AG04449 (cell line): ENCODE measurements at places on chromosomes 5 and 9.

- DNase-seq, result no peak
Observed at GRCh38 chr9:79674052-79674777, 102.5 kb downstream of the TLE4 start.

DNA sequence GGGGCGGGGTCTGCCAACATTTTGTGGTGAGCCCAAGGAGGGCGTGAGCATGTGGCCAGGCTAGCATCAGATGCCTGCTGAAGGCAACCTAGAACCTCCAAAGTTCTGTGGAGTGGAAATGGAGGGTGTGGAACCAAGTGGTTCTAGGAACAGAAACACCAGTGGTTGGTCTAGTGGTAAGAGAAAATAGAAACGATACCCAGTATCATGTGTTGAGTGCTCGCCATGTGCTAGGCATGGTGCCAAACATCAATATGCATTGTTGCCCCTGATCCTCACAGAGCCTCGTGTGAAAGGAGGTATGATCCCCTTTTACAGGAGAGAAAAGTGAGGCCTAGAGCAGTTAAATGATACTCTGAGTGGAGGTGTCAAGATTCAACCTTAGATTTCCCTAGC, 31.5 kb upstream of the MVB12B start:
- DNase-seq, result no peak

DNA sequence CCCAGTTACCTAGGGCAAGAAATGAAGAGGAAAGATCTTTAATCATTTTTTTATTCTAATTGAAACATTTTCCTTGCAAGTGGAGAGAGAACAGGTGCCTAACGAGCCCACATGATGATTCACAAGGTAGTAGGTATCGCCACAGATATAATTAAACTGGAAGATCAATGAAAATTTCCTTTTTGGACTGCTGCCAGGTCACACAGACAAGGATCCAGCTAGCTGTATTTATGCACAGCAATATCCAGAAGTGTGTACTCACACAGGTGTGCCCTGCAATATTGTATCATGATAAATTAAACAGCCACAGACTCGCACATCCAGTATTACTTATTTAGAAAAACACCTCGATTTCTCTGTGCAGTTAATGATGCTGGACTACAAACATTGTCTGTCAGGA, 294.0 kb upstream of the SMARCA2 start:
- DNase-seq, result no peak

GRCh38 chr5:57243286-57244137, 69.7 kb downstream of the GPBP1 start:
- DNase-seq, result no peak

GRCh38 chr5:76210946-76211345, 127.8 kb downstream of the SV2C start:
- DNase-seq, result no peak

GRCh38 chr5:159912033-159912800, 4.1 kb upstream of the ADRA1B start:
- no peak for DNase-seq

DNA sequence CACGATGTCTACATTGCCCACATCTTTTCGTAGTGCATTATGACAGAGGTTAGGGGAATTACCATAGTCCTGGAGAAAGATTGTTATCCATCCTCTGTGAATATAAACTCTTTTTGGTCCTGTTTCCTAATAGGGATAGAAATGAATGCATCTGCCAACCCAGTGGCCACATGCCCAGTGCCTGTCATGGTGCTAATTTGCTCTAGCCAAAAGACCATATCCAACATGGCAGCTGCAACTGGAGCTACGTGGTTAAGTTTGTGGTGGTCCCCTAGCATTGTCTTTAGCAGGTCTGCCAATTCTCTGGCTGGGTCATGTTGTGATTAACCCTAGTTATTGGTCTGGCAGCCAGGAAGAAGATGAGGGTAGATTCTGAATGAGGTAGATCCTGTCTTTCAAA, 87.5 kb downstream of the FGF18 start:
- DNase-seq, result no peak

DNA sequence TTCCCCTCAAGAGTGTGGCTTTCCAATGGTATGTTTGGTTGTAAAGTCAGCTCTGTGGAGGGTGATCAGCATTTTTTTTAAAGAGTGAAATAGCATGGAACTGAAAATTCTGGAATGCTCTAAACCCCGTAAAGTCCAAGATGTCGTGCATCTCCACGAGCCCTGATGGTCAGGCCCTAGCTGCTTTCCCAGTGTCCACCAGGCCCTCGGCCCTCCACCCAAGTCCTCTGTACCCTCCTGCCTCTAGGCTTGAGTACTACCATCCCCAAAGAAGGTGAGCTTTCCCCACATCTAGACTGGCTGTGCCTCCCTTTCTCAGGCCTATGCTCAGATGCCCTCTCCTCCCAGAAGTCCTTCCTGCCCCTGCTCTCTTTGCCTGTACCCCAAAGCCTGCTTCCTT, 280.3 kb downstream of the GADD45G start:
- no peak for DNase-seq

GRCh38 chr5:2891781-2892180, 140.3 kb upstream of the IRX2 start:
- DNase-seq, result no peak

DNA sequence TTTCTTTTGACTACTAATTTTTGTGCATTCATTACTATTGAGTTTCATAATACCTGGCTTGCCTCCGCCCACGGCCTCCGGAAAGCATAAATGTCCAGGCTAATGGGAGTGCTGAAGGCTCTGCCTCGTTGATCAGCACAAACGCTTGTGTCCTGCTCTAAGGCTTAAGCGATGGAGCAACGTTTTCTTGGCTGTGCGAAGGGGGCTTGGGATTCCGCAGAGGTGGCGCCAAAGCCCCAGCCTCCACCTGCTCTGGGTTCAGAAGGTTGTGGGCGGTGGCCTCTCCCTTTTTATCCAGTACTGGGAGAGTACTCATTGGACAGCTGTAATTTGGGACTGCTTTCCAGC, 19.7 kb downstream of the ANXA2R start:
- DNase-seq, result no peak

DNA sequence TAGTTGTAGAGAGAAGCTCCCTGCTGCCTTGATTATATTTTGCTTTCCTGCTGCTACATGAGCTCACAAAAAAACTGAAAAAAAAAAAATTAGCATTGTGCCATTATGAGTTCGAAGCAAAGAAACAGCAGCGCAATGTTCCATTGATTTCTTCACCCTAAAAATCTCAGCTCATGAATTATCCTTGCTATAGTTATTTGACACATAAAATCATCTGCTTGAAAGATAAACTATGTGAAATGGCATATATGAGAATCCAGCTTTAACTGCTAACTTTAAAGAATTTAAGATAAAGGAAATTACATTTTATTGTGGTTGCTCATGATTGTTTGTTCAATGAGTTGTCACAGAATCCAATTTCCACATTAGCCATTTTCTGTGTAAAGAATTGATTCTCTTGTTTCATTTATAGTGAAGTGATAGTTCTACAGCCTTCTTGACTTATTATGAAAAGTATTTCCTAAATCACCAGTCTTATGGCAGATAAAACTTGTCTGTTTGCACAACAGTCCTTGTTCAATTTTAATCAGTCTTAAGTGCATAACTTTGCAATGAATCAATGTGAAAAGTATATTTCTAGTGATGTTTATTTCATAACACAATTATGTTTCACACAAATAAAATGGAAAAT, 1275.0 kb upstream of the CDH9 start:
- DNase-seq, result no peak

DNA sequence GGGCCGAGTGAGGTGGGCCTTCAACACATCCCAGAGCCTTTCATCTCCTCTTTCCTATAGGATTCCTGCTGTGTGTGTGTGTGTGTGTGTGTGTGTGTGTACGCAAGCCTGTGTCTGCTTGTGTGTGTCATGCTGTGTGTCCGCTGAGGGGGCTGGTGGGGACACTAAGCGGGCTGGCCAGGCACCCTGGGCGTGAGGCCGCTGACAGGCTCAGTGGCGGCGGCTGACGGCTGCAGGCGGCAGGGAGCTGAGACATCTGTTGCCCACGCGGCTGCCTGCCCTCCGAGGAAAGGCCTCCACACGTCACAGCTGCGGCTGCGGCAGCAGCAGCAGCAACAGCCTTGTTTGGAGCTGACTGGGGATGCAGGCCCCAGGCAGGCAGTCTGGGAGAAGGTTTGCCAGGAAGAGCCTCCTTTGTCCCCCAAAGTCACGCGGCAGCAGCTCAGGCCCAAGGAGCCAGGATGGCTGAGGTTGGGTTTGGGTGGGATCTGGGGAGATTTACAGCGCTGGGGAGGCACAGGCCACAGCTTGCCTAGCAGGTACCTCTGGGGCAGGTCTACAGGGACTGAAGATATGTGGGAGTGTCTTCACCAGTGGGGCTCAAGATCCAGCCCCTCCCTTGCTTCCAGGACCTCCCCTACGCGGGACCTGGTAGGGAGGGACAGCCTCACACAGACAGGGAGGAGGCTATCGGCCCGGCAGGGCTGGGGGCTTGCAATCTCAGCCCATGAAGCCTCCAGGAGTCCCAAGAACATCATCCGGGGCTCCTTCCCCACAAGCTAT, 1.8 kb downstream of the PDLIM4 start:
- peak; percentile 62 for DNase-seq

DNA sequence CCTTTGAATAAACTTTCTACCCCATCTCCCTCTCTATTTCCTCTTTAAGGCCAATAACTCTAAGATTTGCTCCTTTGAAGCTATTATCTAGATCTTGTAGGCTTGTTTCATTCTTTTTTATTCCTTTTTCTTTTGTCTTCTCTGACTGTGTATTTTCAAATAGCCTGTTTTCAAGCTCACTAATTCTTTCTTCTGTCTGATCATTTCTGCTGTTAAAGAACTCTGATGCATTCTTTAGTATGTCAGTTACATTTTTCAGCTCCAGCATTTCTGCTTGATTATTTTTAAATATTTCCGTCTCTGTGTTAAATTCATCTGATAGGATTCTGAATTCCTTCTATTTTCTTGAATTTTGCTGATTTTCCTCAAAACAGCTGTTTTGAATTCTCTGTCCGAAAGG, 15.3 kb upstream of the LIX1 start:
- DNase-seq, result no peak

GRCh38 chr5:150217873-150218692, 28.2 kb downstream of the SLC6A7 start:
- DNase-seq, result peak; percentile 37

GRCh38 chr9:106745457-106745856, 117.5 kb upstream of the ZNF462 start:
- no peak for DNase-seq

DNA sequence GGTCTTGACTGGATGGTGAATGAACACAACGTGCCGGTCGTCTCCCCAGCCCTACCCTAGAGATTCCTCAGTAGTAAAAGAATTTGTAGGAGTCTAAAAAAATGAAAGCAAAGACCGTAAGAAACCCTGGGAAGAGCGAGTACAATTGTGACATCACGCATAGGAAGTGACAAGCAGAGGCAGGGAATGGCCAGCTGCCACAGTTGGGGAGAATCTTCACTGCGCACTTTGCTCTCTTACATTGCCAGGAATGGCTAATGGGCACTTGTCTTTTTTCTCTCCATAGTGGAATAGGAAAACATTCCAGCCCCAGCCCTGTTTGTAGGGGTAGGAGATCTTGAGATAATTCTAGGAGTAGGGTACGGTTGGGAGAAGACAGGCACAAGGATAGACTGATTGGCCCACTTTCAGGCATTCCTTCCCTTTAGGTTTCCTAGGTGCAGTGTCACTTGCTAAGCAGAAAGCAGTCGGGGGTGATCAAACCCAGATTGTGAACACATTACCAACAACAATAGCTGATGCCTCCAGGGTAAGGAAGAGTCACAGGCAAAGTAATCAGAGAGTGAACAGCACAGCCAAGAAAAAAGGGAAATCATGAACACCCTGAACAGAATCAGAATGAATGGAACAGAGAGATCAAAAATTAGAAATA, 302.7 kb downstream of the MAN2A1 start:
- no peak for DNase-seq

GRCh38 chr9:76573905-76574760, 115.2 kb downstream of the GCNT1 start:
- no peak for DNase-seq

DNA sequence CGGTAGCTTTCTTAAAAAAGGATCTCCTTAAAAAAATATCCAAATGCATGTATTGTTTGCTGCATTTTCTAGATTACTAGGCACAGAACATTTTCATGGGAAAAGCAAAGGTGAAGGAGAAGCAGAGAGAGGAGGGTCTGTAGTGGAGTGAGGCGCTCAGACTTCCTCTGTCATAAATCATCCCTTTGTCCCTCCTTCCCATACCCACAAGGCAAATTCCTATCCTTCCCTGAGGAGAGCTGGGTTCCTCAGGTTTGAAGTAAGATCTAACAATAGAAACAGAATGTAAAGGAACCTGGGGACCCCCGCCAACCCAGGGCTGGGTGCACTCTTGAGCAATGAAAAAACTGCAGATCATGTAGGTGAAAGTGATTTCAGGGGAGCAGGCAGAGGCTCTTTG, 149.2 kb upstream of the ANKH start:
- DNase-seq, result no peak

DNA sequence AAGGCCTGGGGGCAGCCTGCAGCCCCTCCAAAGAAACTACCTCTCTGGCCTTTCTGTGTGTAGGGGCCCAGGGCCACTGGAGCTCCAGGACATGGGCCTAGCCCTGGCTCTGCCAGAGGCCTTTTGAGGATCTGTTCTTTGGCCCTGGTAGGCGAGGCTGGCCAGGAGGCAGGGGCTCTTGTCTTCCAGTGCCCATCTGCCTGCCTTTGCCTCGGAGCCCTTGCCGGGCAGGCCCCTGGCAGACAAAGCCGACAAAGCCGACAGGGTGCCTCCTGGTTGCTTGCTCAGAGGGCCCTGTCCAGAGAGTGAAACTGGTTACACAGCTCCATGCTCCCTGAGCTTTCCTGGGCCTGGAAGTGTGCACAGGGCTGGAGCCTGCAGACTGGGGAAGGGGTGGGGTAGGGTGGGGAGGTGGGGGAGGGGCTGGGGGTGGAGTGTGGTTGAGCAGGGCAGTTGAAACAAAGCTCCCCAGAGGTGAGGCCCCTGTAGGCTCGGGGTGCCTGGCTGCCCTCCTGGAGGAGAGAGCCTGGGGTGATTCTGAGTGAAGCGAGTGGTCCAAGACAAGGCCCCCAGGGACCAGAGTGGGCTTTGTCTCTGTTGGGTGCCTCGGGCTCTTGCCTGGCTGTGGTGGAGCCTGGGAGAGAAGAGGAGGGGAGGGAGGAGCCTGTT, 29.3 kb downstream of the PTPA start:
- no peak for DNase-seq

- DNase-seq, result no peak
Observed at GRCh38 chr5:28517691-28518090, 1479.3 kb upstream of the CDH9 start.

- no peak for DNase-seq
Observed at GRCh38 chr5:132193165-132193694, 34.4 kb downstream of the P4HA2 start.

- DNase-seq, result no peak
Observed at GRCh38 chr5:132647473-132647872, 10.5 kb upstream of the IL13 start.

DNA sequence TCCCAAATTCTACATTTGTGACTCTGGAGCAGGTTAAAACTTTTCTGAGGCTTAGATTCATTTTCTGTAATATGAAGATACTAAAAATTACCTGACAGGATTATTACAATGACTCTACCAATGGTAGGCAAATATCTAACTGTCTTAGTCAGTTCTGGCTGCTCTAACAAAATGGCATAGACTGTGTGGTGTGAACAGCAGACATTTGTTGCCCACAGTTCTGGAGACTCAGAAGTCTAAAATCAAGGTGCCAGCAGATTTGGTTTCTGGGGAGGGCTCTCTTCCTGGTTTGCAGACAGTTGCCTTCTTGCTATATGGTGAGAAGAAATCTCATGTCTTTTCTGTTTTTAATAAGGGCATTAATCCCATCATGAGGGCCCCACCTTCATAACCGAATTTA, 245.1 kb downstream of the MAST4 start:
- no peak for DNase-seq

GRCh38 chr9:93223260-93224180, 39.6 kb downstream of the WNK2 start:
- peak; percentile 23 for DNase-seq
